Stimulated activated CD8-positive, alpha-beta memory T cell treated with anti-CD3 and anti-CD28 coated beads, Interleukin-7, amount 100 ng/mL, for 4 hours (primary cell): ENCODE measurements at places on chromosomes 1 and 21.

GRCh38 chr1:44408632-44409602, 3.9 kb downstream of the RNF220 start:
- DNase-seq = no peak

DNA sequence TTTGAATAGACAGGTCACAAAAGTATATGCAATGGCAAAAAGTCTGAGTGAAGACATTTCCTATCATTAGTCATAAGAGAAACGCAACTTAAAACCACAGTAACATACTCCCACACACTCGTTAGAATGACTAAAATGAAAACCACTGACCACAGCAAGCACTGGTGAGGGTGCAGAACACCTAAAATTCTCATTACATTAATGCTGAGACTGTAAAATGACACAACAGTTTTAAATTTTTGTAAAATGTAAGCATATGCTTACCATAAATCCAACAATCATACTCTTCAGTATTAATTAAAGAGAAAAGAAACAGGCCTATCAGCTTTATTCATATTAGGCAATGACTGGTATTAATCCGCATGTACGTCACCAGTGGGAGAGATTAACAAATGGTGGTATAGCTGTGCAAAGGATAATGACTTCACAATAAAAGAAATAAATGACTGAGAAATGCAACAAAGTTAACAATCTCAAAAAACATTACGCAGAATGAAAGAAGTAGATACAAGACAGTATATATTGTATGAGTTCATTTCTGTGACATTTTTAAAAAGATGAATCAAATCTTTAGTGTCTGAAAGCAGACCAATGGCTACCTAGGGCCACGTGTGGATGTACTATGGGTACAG, 253.5 kb downstream of the AKT3 start:
- DNase-seq = peak; percentile 17

- DNase-seq = no peak
These were observed 2.6 kb downstream of the HMGN2 start for GRCh38 chr1:26474818-26475217.

DNA sequence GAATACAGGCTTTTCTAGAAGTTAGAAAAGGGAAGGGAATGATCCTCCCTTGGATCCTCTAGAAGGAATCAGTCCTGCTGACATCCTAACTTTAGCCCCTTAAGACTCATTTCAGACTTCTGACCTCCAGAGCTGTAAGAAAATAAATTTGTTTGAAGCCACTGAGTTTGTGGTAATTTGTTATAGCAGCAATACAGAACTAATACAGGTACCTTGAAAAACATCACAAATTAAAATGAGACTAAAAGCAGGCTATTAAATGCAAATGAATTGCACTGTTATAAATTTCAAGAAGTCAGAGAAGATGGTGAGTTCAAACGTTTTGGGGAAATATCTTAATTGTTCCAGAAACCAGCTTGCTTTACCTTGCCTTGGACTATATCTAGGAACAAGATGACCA, 6.3 kb downstream of the LCA5L start:
- DNase-seq = no peak

GRCh38 chr1:178412400-178412770, 84.4 kb downstream of the CLEC20A start:
- no peak for DNase-seq

GRCh38 chr21:32772281-32773047, 909 bp upstream of the PAXBP1 start:
- DNase-seq = peak; percentile 55

- DNase-seq = no peak
These were observed 21.7 kb upstream of the IL12RB2 start for GRCh38 chr1:67285780-67286488.
